ENCODE measurements at places on chromosomes 4 and X.

- DNase-seq = no peak
Measured at GRCh38 chr4:180106122-180106521, 2137.1 kb upstream of the TENM3 start.

GRCh38 chrX:28312259-28312658 is 275.0 kb upstream of the IL1RAPL1 start:
- DNase-seq = no peak

DNA sequence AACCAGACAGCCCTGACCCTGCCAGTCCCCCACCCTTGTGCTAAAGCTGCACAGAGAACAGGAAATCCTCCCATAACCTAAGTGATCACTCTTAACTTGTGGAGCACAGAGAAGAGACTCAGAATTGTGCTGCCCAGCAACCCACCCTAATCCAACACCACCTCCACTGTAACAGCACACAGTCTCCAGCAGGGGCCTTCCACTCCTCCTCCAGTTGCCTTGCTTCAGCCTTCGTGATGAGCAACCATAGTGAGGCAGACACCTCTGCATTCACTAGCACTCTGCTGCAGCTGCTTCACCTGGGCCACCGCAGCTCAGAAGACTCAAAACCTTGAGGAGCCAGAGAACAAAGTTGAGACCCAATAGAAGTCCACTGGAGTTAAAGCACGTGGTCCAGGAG is 7.9 kb upstream of the UGT2B4 start:
- no peak for DNase-seq

- DNase-seq = no peak
Measured at GRCh38 chrX:133746593-133746992, 238.8 kb downstream of the GPC3 start.

- DNase-seq = peak; percentile 13
Measured at GRCh38 chr4:26858035-26858918, 2.4 kb upstream of the STIM2 start.

- DNase-seq = peak; percentile 68
Measured at GRCh38 chrX:153644356-153645125, 2.5 kb upstream of the DUSP9 start.

DNA sequence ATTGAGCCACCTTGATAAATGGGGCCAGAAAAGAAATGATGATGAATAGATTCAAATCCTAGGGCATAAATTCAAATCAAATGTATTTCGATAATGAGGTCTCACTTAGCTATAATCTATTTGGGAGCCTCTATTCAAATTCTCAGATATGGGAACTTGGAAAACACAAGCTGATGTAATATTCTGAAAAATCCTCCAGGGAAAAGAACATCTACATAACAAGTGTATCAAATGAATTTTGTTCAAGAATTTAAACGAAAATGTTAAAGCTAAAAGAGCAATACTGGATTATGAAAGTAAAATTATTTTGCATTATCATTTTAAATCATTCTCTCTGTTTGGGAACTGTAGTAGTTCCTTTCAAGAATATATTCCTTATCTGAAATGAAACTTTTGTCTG is 38.9 kb upstream of the RAP1GDS1 start:
- DNase-seq = no peak

DNA sequence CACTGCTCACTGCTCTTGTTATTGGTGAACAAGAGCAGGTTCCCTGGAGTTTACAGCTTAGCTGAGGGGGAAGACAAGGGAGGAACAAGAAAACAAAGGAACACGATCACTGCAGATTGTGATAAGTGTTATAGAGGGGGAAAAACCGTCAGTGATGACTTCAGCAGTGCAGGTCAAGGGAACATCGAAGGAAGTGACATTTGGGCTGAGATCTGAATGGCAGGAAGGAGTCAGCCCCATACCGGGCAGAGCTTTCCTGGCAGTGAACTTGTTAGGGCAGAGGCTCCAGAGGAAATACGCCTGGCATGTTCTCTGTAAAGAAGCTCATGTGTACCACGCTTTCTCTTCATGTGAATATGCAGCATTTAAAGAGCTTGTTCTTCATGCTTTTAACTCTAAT is 78.1 kb downstream of the LDB2 start:
- DNase-seq = no peak

GRCh38 chr4:114900934-114901333 is 212.5 kb downstream of the NDST4 start:
- no peak for DNase-seq

DNA sequence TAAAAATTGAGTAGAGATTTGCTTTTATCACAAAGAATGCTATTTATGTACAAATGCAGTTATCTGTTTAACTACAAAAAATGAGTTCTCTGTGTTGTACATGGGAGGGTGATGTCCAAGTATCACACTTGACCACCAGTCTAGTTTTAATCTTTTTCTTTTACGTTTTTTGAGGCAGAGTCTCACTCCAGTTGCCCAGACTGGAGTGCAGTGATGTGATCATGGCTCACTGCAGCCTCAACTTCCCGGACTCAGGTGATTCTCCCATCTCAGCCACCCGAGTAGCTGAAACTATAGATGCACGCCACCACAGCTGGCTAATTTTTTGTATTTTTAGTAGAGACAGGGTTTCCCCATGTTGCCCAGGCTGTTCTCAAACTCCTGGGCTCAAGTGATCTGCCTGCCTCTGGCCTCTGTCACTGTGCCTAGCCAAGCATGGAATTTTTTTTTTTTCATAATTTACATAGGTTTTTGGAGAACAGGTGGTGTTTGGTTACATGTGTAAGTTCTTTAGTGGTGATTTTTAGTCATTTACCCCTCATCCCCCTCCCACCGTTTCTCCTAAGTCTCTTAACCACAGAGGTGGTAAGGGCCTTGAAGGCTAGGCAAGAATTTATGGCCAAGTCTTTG is 47.9 kb upstream of the RPA4 start:
- DNase-seq = no peak
